ENCODE measurements at places on chromosomes 13 and 19. TPM values are rescaled to one million over a fixed set of nuclear protein-coding genes. Genes with fewer than 3 reads are reported as not detected.

Gene LRRC8E
- not detected for total RNA-seq

Gene CD79A
- 7.8 TPM for total RNA-seq

Gene KLK14
- total RNA-seq, result 0.79 TPM

Gene CYP2F1
- total RNA-seq, result not detected

Gene BORCS8
- 38.6 TPM for total RNA-seq

Gene CGB1
- total RNA-seq, result not detected

Gene ATP8A2
- total RNA-seq, result 0.56 TPM

Gene KLK10
- total RNA-seq, result not detected

GRCh38 chr13:107807306-107808073 is 407.8 kb downstream of the LIG4 start:
- DNase-seq, result no peak

- DNase-seq, result peak; percentile 73
Measured at GRCh38 chr19:40284501-40285352, at the start of gene AKT2. AKT2 (minus strand) TSS chr19:40285345; CDS start chr19:40265267, 20,078 bp downstream.

Gene CCNA1
- not detected for total RNA-seq

Gene RFXAP
- total RNA-seq, result 10.4 TPM

Gene MRI1
- total RNA-seq, result 33.7 TPM

- no peak for DNase-seq
Measured at GRCh38 chr19:41540041-41540695, 35.8 kb upstream of the CEACAM21 start.

- DNase-seq, result no peak
Measured at GRCh38 chr19:17484520-17485185, 14.3 kb downstream of the SLC27A1 start.

DNA sequence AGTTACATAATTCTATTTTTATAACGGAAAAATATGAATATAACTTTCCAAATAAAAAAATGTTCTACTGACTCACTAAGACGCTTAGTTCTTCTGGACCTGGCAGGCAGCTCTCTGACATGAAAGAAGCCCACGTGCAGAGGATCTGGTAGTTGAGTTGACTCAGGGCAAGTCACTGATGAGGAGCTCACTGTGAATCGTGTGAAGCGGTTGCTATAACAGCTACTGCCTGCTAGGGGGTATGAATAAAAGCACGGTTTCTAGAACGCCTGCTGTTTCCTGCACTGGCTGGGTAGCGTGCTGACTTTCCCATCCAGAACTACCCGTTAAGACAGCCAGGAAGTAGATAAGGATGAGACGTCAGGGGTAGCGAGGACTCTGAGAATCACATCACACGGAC is 54.7 kb upstream of the WASF3 start:
- peak; percentile 18 for DNase-seq

- no peak for DNase-seq
Measured at GRCh38 chr13:72853000-72853399, 71.1 kb downstream of the PIBF1 start.

- DNase-seq, result no peak
Measured at GRCh38 chr19:54207676-54207982, 7.0 kb downstream of the RPS9 start.

GRCh38 chr13:35349052-35349451 is 127.4 kb downstream of the MAB21L1 start:
- no peak for DNase-seq

Gene SLC25A41
- total RNA-seq, result not detected

DNA sequence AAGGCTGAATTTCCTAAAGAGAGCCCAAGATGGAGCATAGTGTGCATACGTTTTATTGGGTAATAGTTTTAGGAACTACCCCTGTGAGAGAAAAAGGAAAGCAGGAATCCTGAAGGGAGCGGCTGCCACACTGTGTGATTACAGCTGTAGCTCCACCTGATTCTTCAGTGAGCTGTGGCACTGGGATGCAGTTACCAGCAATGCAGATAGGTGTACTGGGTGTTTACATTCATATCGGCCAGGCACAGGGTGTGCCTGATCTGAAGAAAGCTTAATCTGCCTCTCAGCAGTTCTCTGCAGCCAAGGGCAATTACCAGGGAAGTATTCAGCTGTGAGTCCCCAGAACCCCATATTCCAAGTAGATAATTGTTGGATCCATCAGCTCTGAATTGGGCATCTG is 1541.8 kb downstream of the EFNB2 start:
- DNase-seq, result no peak

DNA sequence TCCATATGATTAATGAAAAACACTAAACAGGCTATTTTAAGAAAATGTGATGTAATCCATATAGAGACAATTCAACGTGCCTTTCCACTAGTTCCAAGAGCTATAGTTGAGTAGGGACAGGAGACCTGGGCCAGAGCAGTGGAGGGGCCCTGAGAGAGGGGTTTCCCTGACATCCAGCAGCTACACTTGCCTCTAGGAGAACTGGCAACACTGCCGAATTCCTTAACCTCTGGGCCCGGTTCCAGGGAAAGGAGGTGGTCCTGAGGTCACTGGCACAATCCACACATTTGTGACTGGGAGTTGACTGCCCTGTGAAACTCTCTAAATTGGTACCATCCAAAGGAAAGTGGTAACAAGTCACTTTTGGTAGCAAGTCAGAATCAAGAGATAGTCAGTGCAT is 264.4 kb downstream of the DCLK1 start:
- no peak for DNase-seq

- DNase-seq, result no peak
Measured at GRCh38 chr13:44413095-44413494, 39.5 kb downstream of the SERP2 start.

DNA sequence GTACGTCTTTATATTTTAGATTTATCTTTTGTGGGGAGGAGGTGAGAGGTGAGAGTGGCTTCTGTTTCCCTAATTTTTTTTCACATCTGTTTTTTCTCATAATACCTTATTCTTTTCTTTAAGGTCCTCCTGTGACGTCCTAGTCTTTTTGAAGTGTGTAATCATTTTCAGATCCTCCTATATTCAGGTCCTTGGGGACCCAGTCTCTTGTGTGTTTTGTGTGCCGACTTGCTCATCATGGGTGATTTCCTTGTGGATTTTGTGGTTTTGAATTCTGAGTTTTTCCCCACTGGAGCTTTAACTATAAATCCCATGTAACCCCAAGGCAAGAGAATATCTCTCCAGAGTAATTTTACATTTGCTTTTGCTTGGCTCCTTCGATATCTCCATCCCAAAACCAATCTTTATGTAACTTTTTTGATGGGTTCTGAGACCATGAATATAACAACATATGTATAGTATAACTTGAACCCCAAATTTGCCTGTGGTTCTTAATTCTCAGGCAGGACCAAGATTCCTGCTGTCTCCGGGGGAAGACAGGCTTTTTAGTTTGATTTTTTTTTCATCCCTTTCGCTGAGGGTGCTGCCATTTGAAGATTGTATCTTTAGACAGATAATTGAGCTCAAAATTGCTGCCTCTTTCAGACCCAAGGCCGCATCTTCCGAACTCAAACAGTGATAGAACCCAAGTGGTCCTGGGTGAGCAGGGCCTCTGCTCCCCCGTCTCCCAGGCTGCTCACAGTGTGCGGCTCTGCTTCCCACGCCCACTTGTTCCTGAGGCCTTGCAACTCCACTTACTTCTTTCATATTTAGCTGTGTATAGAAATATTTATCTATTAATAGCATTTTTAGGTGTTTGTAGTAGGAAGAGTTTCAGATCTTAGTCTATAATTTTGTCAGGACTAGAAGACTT is 59.1 kb upstream of the GPR183 start:
- no peak for DNase-seq

DNA sequence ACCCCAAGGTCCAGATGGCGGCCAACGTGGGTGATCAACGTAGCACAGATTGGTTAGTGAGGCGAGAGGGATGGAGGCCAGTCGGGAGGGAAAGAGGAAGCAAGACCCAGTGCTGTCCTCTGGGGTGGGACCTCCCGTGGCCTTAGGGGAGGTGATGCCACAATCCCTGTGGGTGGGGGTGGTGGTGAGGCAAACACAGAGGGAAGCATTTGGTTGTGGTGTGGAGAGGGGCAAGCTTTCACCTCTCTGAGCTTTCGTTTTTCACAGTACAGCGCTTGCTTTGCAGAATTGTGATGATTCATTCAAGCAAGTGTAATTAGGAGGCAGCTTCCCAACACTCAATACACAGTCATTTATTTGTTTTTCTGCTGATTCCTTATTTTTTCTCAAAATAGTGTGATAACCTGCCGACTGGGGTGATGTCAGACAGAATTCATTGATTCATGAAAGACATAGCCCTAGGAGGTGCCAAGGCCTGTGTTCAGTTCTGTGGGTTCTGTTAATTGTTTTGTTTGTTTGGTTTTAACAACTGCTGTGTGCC is 2.4 kb downstream of the LENG8 start:
- no peak for DNase-seq

DNA sequence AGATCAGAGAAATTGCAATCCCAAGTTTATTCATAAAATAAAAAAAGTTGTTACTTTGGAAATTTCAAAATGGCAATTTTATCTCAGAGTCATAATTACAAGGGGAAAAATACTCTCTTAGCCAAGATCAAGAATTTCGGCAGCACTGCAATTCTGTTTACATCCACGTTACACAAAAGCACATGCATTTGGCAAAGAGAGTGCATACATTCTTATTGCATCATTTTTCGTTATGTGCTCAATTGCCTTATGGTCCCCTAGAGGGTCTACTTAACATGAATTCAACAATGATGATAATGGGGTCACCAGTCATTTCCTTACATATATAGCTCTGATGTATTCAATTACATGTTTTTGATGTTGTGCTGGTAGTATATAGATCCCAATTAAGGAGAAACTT is 498.0 kb downstream of the DIAPH3 start:
- no peak for DNase-seq

Gene TTYH1
- total RNA-seq, result not detected

Gene CEACAM19
- total RNA-seq, result 0.74 TPM

Gene FFAR1
- not detected for total RNA-seq

Gene ATCAY
- not detected for total RNA-seq

Gene RHPN2
- total RNA-seq, result 1.9 TPM

DNA sequence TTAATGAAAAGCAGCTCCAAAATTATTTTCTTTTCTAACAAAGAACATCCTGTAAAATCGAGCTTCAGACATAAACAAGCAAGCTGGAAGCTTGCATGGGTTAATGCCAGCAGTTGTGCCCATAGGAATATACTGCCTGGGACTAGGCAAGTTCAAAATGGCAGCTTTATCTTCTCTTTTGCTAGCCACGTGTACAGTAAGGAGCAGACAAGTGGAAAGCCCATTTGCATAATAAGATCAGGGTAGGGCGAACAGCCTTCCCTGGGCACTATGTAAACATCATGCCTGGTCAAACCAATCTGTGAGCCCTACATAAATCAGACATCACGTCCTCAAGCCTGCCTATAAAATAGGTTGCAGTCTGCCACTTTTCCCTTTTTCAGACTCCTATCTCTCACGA is 489.7 kb downstream of the RFC3 start:
- no peak for DNase-seq

All from activated T-cell treated with anti-CD3 and anti-CD28 coated beads, Interleukin-2, amount 50 U/mL, for 4 hours (primary cell).